NCI-H1092 (cell line): ENCODE measurements at places on chromosomes 13 and 19.

DNA sequence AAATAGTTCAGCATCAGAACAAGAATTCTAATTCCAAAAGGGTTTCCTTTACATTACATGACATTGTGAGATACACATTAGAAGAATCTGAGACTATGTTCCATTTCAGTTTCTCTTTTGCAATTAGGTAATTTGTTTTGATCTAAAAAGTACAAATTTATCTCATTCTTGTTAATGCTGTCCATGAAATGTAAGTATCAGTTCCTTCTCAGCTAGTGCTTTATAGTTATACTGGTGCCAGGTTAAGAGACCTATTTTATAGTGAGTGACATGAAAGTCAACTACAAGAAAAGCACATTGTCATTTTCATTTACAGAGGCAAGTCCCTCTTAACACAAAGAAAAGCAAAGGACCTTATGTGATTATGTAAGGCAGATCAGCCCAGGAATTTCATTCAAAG lies 43.9 kb downstream of the RCBTB2 start:
- DNase-seq: no peak

- no peak for DNase-seq
Observed at GRCh38 chr19:11457831-11458230, 22.4 kb downstream of the PRKCSH start.

DNA sequence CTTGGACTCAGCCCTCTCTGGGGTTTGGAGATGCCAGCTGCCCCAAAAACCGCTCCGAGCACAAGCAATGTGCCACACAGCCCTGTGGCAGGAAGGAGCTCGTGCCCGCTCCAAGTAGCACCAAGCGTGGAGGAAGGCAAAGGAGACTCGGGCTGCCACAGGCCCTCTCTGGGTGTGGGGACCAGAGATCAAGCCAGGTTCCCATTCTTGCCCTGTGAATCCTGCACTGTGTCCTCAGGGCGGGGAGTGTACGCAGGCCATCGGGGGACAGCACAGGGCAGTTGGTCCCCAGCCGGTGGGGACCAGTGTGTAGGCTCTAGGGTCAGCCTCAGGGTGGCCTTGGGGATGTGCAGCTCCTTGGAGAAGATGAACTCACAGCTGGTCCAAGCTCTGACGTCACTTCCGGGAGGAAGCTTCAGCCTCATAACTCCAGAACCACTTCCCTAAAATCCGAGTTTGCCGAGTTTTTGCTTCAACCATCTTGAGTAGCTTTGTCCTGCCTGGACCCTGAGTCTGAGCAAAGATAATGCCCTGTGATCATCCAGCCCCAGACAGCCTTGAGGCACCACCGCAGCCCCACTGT lies 9.3 kb upstream of the CPAMD8 start:
- no peak for DNase-seq

DNA sequence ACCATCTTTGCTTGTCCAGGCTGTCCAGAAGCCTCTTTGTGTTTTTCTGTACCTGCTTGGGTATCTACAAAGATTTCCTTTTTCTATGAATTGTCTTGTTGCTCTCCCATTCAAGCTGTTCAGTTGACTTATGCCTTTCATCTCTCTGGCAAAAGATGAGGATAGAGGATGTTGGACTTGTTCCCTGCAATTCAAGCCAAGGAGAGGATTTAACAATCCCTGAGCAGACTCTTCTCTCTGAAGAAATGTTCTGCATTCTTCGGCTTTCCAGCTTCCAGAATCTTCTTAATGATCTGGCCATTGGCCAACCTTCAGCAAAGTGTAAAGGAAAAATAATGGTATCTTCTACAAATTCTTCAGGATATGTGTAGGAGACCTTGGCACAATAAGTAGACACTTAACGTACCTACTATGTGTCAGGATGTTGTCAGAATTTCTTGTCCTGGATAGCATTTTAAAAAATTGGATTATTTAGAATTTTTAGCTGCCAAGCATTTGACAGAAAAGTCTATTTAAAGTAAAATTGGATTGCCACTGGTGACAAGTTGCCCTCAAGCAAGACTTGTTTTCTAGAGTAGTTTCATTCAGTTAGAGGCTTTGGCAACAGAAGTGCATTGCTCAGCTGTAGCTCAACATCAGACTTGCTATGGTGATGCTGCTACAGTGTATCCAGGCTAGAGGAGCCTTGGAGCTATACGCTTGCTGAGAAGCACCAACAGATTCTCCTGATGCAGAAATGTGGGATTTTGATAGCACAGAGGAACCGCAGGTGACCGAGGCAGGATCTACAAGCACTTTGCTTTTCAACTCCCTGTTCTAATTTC lies 455.7 kb downstream of the SUCLA2 start:
- no peak for DNase-seq

DNA sequence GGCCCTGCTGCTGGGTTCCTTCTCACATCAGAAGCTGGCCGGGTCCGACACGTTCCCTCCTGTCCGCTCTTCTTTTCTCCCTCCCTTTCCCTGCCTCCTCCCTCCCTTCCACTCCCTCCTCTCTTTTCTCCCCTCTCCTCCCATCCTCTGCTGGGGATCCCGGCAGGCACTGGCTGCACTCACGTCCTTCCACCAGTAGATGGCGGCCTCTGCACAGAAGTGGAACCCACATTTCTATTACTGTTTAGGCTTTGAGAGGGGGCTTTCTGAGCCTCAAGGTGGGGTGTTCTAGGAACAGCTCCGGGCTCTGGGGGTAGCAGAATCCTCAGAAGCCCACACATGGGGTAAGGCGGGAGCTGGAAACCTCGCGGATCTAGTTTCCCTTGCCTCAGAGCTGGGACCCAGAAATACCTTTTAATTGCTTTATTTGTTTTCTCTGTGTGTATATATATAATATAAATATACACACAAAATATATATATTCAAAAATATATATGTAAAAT lies 294.2 kb downstream of the ZNF536 start:
- DNase-seq: no peak

DNA sequence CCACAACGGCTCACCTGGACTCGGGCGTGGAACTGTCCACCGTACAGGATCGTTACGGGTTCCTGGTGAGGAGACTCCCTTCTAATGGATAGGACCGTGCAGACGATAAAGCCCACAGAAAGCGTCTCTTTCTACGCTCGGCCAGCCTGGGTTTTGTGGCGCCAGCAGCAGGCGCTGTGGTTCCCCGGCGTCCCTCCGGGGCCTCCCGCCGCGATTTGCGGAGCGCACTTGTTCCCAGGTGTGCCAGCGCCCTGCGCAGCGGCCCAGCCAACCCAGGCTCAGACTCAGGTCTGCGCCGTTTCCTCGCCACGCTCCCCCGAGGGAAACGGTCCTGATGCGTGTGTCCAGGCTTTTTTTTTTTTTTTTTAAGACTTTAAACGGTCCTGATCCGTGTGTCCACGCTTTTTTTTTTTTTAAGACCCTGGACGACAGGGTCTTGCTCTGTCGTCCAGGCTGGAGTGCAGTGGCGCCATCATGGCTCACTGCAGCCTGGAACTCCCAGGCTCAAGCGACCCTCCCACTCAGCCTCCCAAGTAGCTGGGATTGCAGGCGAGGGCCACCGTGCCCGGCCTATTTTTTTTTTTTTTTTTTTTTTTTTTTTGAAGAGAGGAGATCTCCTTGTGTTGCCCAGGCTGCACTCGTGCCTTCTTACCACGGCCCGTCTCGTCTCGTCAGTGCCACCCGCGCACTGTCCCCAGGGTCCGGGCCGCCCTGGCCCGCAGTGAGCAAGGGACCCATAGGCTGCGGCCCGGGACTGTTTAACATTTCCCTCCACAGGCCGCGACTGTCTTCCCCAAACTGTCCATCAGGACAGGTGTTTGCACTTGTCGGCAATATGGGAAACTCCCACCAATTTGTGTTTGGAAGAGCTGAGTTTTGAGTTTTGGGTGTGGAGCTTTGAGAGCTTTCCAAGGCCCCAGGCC lies 23.8 kb downstream of the GJA3 start:
- DNase-seq: no peak

GRCh38 chr19:19539698-19540063 lies 1.6 kb downstream of the CILP2 start:
- DNase-seq: no peak

GRCh38 chr13:73903561-73903960 lies 230.6 kb downstream of the KLF12 start:
- DNase-seq: no peak

DNA sequence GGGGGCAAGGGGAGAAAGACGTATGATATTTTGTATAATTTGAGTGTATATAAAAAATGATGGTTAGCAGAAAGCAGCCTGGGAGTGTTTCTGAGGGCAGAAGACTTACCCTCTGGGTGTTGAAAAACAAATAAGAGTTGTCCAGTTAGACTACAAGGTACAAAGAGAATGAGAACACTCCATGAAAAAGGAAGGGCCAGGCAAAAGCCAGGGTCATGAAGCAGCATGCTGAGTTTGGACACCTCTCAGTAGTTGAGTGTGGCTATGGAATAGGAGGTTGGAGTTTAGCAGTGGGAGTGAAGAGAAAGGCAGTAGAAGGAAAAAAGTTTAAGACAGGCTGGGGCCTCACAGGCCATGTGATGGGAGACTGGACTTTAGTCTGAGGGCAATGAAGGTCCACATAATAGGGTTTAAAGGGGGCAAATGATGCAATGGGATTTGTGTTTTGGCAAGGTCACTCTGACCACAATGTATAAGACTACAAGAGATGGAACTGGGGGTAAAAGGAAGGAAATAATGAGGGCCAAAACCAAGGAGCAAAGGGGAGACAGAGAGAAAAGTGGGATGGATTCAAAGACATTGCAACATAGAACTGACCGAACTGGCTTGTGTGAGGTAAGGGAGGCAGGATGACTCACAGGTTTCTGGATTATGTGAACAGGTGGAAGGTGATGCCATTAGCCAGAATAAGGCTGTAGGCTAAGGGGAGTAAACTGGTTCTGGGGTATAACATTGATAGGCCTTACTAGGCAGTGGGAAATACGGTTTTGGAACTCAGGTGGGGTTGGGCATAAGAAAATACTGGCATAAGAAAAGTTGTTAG lies 76.6 kb downstream of the SERP2 start:
- DNase-seq: no peak

GRCh38 chr13:103451656-103452055 lies 385.4 kb upstream of the SLC10A2 start:
- DNase-seq: peak; percentile 69

DNA sequence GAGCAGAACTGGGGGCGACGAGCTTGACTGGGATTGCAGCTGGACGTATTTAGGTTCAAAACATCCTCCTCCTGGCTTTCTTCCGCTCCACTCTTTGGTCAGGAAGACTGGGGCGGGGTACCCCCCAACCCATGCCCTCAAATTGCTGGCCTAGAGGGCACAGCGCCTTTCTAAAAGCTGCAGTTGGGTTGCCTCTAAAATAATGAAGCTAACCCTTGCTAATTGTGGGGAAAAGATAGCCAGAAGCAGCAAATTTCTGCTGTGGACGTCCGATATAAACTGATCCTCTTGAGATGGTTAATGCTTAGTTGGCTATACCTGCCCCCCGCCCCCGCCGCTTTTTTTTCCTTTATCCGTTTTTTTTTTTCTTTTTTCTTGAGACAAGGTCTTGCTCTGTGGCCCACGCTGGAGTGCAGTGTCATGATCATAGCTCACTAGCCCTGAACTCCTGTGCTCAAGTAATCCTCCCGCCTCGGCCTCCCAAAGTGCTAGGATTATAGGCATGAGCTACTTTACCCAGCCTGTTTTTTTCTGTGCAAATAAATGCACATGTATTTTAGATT lies 754 bp upstream of the CHERP start:
- DNase-seq: no peak

GRCh38 chr13:80334597-80335260 lies 6.2 kb downstream of the SPRY2 start:
- no peak for DNase-seq

GRCh38 chr19:53808710-53809125 lies 15.4 kb downstream of the NLRP12 start:
- DNase-seq: no peak

GRCh38 chr13:74040200-74040599 lies 94.0 kb downstream of the KLF12 start:
- DNase-seq: no peak

DNA sequence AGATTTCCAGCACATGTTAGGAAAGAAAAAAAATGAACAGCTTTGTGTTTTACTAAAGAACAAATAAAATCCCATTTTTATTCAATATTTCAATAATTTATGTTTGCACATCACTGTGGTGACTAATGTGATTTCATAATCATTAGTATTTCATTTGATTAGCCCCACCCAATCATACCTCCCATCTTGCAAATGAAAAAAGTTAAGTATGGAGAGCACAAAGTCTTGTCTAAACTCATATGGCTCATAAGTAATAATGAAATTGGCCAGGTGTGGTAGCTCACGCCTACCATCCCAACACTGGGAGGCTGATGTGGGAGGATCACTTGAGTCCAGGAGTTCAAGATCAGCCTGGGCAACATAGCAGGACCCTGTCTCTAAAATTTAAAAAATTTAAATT lies 3.8 kb downstream of the ZNF490 start:
- DNase-seq: no peak

GRCh38 chr19:35932291-35932936 lies 3.8 kb upstream of the LRFN3 start:
- DNase-seq: no peak

DNA sequence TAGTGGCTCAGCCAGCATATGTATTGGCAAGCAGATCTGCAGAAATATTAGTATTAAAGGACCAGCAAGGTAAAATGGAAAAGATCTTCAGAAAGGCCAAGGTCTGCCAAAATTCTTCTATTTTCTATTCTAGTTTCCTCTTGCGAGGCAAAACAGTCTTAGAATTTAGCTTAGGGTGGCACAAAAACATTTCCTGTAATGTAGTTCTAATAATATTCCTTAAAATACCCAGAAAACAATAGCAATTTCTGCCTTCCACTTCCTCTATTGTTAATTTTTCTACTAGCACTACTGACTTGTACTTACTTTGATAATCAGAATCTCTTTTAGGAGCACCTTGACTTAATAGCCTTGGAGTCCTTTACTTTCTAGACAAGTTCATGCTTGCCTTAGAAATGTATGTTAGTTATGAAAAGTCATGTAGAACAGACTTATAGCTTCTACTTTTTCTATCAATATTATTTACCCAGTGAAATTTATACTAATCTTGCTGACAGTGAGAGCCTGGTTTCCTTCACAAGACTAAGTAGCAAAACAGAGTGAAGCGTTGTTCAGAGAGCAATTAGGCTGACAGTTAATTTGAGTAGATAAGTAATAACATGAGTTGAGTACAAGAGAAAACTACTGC lies 23.9 kb upstream of the LPAR6 start:
- DNase-seq: no peak

GRCh38 chr13:51900471-51900870 lies 38.7 kb downstream of the CCDC70 start:
- no peak for DNase-seq

- DNase-seq: no peak
Observed at GRCh38 chr13:111584870-111585269, 264.4 kb downstream of the TEX29 start.

GRCh38 chr13:97879646-97880310 lies 73.7 kb upstream of the IPO5 start:
- DNase-seq: no peak

DNA sequence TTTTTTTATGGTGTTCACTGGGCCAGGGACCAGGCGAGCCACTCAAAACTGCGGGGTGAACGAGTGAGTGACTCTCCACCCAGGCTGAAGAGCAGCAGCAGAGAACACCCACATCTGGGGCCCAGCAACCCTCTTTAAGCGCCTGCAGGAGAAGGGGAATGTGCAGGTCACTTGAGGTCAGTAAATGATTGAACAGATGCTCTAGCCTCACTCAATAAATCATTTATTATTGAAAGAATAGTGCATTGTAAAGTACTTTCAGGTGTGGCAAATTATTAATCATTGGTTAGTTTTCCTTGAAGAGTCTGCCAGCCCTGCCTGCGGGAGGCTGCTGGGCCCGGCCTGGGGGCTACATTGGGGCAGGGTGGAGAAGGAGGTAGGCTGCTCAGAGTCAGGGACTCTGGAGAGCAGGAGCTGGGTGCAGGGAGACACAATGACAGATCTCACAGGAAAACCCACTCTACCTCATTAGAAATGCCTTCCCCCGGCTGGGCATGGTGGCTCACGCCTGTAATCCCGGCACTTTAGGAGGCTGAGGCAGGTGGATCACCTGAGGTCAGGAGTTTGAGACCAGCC lies 42.5 kb downstream of the ABCC4 start:
- DNase-seq: no peak
